ENCODE measurements at places on chromosomes 12 and 14.

DNA sequence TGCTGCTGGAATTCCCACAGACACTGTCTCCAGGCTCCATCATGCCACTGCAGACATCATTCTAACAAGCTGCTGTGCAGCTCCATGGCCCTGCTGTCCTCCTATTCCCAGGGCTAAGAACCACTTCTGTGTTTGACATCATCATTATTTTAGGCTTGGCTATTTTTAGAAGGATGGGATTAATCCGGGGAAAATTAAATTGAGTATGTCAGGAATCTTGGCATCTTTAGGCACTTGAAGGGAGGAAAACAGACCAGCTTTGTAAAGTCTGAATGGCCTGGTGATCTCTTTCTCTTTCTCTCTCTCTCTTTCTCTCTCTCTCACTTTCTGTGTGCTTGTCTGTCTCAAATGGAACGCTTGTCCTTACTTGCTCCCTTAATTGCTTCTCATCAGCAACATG, 568.3 kb upstream of the FLRT2 start:
- no peak for DNase-seq

- no peak for DNase-seq
Observed at GRCh38 chr14:52949711-52950409, 990 bp downstream of the FERMT2 start.

DNA sequence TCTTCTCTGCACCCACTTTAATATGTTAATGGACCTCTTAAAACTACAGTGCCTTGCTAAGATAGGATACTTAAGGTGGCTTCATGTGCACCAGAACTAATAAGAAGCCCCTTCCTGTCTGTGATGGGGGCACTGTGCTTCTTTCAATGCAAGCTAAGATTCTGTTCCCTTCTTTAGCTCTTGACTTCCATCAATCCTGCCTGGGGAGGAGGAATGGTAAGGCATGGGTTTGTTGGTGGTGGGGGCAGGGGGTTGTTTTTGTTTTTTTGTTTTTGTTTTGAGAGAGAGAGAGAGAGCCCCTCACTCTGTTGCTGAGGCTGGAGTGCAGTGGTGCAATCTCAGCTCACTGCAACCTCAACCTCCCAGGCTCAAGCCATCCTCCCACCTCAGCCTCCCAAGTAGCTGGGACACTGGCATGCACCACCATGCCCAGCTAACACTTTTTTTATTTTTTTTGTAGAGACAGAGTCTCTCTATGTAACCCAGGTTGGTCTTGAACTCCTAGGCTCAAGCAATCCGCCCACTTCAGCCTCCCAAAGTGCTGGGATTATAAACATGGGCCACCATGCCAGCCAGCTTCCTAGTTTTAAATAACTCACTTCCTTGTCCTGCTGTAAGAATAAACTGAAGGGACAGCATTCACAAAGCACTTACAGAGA, 4.5 kb upstream of the KRT3 start:
- no peak for DNase-seq

GRCh38 chr12:92199819-92200576, 54.4 kb upstream of the BTG1 start:
- DNase-seq = no peak

DNA sequence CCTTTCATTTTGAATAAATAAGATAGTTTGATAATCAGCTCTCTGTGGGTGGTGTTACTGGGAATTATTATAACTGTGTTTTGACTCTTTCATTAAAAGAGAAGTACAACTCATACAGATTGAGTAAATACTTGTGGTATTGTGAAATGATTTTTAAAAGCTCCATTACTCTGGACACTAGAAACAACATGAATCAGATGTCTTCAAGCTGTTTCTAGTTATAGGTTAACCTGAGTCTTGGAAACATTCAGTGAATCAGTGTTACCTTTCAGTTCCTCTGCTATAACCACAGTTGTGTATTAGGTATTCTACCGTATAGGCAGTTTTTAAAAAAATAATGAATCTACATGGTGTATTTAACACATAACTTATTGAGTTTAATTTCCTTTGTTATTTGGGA, 128.4 kb upstream of the SSTR1 start:
- DNase-seq = no peak

- DNase-seq = no peak
Observed at GRCh38 chr12:47650469-47650868, 55.4 kb downstream of the RPAP3 start.

DNA sequence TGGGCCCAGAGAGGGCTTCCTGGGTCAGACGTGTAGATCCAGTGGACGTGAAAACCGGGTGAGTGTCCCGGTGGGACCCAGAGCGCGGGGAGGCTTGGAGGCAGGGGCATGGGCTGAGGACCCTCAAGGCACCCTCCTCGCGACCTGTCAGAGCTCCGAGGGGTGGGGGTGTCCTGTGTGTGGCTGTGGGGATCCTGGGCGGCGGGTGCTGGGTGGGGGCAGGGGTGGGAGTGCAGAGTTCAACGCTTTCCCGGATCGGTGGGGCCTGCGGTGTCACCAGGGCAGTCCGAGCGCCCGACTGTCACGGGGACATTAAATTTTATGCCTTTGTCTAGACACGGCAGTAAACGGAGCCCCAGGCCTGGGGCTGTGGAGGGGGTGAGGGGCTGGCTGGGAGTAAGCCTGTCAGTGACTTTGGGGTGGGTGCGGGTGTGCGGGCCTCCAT, 1.0 kb downstream of the TMEM121 start:
- DNase-seq = no peak

DNA sequence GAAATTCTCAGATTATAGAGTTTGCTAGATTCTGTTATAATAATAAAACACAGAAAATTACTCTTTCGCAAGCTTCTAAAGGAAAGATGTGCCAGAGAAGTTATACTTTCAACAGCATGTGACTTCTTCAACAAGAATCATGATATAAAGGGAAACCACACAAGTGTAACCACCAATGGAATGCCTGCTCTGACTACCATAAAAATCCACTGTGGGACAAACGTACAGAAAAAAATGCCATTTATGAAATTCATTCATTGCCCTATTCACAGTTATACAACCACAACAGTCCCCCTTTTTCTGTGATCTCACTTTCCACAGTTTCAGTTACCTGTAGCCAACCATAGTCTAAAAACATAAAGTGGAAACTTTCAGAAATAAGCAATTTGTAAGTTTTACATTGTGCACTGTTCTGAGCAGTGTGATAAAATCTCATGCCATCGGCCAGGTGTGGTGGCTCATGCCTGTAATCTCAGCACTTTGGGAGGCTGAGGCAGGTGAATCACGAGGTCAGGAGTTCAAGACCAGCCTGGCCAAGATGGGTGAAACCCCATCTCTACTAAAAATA, 3.2 kb downstream of the CATSPERB start:
- DNase-seq = no peak

DNA sequence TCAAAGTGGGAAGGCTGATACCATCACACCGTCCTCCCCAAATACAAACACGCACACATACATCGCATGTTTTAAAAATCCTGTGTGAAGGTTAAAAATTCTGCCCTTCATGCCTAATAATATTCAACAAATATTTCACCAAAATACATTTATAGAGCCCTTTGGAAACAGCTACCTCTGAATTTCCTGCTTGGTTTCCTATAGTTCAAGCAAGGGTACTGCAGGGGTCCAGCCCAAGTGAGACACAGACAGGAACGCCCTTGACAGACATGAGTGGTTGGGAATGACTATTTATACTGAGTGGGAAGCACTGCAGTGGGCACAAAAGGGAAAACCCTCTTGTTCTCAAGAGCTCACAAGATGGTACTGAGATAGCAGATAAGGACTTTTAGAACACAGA, 51.0 kb downstream of the ST8SIA1 start:
- DNase-seq = no peak

DNA sequence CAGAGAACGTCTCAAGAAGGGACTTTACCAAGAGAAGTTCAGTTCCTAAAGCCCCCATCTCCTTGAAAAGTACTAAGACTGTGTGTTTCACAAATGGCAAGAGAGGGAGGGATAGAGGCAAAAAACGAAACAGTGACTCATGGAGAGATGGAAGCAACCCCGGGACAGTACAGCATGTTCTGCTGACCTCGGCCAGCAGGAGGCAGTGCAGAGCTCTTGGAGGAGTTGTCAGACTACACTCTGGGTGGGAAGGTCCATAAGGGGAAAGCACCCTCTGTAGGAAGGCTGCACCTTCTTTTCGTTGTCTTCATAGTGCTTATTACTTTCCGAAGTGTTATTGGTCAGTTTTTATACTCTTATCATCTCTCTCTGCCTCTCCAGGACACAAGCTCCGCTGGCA, 525.2 kb upstream of the CCDC196 start:
- peak; percentile 15 for DNase-seq

- DNase-seq = no peak
Observed at GRCh38 chr14:35292770-35293561, 784 bp downstream of the PSMA6 start.

- DNase-seq = no peak
Observed at GRCh38 chr12:120515496-120515895, 13.5 kb downstream of the COQ5 start.

- DNase-seq = peak; percentile 3
Observed at GRCh38 chr12:122336015-122336946, 70.0 kb upstream of the VPS33A start.

DNA sequence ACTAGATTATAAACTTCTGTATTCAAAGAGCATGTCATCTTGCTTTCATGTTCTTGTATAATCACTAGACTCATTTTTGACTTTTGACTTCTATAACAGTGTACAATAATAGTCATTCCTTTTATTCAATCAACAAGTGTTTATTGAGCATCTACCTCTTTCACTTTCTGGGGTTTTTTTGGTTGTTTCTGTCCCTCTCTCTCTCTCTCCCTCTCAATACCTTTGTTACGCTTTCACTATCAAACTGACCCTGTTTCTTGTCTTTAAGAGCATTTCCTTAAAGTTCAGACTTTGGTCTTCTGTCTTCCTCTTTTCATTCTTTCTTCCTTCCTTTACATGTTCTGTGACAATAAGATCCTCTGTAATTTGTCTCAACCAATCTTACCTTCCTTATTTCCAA, 49.5 kb downstream of the GPR137C start:
- DNase-seq = no peak

GRCh38 chr14:75095690-75096089, 26.2 kb downstream of the ZC2HC1C start:
- no peak for DNase-seq

DNA sequence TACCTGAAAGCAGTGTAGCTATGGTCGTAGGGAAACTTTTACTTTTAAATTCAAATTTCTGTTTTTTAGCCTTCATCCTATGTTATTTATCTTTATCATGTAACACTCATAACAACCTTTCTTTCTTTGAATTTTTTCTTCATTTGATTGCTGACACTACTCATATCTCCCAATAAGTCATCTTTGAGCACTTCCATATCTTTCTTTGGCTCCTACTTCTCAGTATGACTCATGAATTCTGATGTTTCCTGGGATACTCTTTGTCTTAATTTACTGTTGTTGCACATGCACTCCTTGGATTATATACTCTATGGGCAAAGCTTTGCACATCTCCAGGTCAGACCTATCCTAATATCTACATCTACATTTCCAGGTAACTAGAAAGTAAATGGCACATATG, 18.1 kb upstream of the IAPP start:
- DNase-seq = no peak

DNA sequence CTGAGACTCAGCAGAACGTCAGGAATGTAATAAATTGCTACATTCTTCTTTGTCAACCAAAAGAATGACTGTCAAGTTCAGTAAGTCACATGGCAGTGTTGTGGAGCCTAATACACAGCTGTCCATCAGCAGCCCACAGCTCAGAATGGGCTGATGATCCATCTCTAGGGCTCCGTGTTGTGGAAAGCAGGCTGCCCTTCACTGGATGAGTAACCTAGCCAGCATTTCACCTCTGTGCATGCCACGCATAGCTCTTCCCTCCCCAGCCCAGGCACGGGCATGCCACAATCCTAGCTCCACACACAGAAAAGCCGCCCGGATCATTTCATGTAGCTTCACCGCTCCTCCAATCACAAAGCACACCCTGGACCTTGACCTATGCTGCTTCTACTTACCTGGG, 878.0 kb upstream of the TMEM132C start:
- no peak for DNase-seq

- no peak for DNase-seq
Observed at GRCh38 chr12:50032854-50033581, 7.7 kb upstream of the RACGAP1 start.

- no peak for DNase-seq
Observed at GRCh38 chr12:132216354-132216987, 72.2 kb downstream of the NOC4L start.

GRCh38 chr14:21103411-21103709, 2.5 kb downstream of the TMEM253 start:
- DNase-seq = no peak

GRCh38 chr14:77022236-77022852, 6.2 kb downstream of the IRF2BPL start:
- DNase-seq = no peak
